NCI-H1417 treated with DMSO at 0.1 percent for 48 hours (cell line): ENCODE measurements at places on chromosomes 5 and 9.
A peak's percentile ranks its signal among the peaks of the same experiment; 100 is the strongest.

DNA sequence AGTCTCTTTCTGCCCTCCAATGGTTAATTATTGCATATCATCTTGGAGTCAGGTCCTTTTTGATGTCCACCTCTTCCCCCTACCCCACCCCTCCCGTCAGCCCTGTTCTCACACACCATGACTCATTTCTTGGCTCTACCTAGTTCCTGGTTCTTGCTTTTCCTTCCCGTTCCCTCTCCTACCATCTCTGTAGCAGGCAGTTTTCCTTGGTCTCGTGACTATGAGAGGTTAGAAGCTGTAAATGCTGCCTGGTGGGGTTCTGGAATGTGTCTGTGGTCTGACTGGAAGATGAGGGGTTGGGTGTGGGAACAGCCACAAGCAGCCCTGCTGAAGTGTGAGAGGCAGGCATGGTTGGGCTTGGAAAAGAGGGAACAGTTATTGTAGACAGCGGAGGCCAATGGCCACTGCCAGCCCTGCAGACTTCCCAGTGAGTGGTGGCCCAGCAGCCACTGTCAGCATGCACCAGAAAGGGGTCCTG, 18.2 kb downstream of the SLC22A5 start:
- no peak for DNase-seq

DNA sequence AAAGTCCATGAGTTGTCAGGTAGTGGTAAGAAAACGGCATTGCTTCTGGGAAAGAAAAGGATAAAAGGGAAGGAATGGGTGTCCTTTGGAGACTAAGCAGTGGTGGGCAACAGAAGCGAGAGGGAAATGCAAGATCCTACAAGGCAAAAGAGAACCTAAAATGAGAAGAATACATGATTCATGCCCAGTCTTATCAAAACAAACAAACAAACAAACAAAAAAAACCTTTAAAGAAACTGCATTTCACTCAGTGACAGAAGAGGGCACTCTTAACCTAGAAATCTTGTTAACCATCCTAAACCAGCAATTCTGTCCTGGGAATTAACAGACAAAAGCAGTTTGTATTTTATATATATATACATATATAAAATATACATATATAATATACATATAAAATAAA, 88.5 kb downstream of the SUSD1 start:
- peak; percentile 32 for DNase-seq

DNA sequence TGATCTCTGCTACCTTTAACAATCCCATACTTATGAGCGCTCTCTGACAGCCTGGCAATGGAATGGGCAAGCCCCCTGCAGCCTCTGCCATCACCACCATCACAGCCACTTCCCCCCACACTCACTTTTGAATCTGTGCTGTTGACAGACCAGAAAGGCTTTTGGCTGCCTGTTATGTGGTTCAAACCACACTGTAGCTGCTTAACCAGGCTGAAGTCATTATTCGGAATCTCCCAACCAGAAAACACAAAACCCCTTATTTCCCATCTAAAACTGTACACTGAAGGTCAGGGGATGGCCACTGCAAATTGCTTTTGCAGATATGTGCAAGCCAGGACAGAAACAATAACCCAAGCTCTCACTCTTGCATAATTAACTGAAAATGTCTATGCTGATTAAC, 35.8 kb downstream of the PTCH1 start:
- DNase-seq, result no peak

DNA sequence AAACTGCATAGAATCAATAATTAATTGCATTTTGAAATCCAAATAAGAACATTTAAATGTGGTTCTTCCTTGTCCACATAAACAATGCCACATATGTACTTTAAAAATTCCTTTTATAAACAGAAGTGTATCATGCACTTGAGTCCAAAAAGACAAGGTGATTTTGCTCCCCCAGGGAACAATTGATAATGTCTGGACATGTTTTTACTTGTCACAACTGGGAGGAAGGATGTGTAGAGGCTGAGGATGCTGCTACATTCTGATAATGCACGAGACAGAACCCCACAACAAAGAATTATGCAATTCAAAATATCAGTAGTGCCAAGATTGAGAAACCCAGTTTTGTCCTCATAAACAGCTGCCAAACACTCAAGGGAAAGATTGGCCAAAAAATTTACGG, 181.1 kb upstream of the ISL1 start:
- no peak for DNase-seq

GRCh38 chr5:143887903-143888665, 76.1 kb downstream of the HMHB1 start:
- DNase-seq, result no peak

GRCh38 chr9:83281306-83282255, 218.6 kb upstream of the RASEF start:
- no peak for DNase-seq

- no peak for DNase-seq
These were observed 93.9 kb downstream of the GCNT1 start for GRCh38 chr9:76552751-76553455.

DNA sequence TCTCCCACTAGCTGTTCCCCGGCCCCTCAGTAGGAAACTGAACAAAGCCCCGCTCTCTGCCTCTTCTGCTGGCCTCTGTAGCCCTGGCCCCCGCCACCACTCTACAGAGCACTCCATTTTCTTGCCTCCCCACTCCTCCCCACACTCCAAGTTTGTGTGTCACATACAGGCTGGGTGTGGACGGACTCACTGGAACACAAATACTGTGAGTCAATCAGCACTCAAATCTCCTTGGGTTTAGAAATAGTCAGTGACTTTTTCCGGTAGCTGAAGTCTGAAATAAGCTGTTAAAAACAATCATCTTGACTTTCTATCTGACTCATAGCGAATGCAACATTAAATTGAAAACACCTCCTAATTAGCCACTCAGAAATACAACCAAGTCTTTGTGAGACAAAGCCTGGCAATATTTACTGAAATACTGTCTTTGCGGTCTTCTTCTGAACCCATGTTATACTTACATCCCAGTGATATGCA, 122.5 kb downstream of the LHFPL2 start:
- DNase-seq, result no peak

DNA sequence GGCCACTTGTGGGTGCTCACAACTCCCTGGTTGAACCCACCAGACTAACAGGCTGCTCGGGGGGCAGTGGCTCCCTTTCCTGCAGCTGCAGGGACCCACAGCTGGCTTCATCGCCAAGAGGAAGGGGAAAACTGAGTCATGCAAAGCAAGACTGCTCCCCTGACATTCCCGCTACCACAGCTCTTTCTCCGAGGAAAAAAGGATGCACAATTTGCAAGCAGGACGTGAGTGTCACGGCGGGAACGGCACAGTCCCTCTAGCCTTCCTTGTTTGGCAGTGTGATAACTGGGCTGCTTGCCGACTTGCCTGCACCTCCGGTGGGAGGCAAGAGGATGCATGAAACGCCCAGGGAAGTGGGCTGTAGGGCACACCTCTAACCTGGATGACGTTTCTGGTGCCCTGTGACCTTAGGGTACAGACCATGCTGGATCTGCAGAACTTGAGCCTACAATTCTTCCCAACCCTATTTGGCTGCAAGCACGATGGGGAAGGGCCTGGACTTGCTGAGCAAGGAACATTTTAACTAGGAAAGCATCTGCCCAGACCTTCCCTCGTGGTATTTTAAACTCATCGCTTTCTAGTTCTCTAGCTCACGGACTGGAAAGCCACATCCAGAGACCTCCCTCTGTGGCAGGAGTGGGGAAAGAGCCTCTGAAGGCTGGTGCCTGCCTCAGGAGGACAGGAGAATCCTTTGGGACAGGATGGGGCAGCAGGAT, 7.8 kb downstream of the SH3PXD2B start:
- no peak for DNase-seq

GRCh38 chr5:115455301-115455707, 89.3 kb downstream of the FEM1C start:
- no peak for DNase-seq

DNA sequence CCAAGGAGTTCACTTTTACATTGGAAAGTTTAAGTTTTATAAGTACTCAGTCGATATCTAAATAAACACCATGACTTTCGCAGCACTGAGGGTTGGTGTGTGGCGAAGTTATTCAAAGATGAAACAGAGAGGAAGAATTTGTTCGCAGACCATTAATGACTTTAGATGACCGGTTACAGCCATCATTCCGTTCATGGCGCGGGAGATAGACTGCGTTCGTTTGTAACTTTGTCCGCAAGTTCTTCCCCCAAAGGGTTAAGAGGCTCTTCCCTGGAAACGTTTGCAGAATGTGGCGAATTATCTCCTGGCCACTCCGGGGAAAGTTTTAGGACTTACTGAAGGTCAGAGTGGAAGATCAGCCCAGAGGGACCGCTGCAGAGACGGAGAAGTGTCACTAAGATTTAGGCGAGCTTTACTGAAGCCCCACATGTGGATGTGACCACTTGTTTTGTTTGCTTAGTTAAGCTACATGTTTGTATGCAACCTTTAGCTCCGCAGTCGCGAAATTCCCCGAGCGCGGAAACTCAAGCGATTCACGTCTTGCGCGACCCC, 2.2 kb upstream of the FOXD1 start:
- DNase-seq, result no peak

- no peak for DNase-seq
These were observed 10.9 kb upstream of the ZNF366 start for GRCh38 chr5:72518001-72518683.

DNA sequence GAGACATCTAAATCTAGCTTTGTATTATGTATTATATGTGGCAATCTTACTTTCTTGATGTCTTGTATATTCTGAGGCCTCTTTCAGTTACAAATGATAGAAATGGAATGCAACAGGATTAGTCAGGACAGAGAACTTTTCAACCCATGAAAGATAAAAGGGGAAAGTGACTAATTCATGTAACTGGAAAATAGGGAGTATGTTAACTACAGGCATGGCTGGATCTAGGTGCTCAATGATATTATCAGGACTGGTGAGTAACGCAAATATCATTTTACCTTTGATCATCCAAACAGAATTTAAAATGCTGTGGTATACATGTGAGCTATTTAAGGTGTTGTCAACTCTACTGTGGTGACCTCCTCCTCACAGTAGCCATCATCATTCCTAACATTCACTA, 215.7 kb upstream of the GLRA1 start:
- DNase-seq, result no peak

DNA sequence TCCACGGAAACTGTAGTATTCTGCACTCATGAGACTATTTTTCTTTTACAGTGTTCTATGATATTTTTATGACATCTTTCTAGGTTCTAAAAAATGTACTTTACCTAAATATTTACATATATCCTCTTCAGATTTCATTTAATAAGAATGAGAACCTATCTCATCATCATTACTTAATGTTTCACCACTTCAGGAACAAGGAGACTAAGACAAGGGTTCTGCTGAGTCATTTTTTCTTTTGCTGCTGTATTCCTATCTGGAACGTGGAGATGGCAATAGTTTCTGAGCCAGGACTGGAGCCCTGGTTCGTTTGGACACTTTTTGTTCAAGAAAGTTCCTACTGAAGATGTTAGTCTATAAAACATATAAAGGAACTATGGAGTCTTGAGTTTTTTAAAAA, 258.2 kb upstream of the MAP3K1 start:
- DNase-seq, result no peak

- DNase-seq, result no peak
These were observed 506.9 kb downstream of the ZNF608 start for GRCh38 chr5:124239572-124239971.

- no peak for DNase-seq
These were observed 121.7 kb downstream of the ANKRD18B start for GRCh38 chr9:33645706-33646105.

- no peak for DNase-seq
These were observed 17.1 kb downstream of the RGS3 start for GRCh38 chr9:113480612-113481011.

DNA sequence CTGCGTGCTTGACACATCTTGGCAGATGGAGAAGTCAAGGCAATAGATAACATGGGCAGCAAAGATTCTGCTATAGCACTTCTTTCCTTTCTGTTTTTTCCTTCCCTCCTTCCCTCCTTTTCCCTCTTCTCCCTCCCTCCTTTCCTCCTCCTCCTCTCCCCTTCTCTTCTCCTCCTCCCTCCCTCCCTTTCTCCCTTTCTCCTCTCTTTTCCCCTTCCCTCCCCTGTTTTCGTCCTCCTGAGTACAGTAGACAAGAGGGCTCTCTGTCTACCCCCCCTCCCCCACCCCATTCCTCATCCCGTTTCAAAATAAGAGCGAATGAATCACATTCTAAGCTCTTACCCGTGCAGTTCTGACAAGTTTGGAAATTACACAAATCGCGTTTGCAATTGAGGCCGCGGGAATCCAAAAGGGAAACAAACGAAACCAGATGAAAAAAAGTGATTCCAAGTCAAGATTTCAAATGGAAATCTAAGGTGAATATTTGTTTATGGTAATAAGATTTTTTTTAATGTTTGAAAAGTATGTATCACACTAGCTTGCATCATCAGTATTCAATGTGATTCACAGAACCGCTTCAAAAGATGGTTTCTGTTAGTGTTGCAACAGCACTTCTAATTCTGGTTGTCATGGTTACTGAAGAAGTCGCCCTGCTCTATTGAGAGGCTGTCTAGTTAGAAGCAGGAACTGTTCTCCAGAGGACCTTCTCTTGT, 1.3 kb downstream of the NIM1K start:
- DNase-seq, result no peak

DNA sequence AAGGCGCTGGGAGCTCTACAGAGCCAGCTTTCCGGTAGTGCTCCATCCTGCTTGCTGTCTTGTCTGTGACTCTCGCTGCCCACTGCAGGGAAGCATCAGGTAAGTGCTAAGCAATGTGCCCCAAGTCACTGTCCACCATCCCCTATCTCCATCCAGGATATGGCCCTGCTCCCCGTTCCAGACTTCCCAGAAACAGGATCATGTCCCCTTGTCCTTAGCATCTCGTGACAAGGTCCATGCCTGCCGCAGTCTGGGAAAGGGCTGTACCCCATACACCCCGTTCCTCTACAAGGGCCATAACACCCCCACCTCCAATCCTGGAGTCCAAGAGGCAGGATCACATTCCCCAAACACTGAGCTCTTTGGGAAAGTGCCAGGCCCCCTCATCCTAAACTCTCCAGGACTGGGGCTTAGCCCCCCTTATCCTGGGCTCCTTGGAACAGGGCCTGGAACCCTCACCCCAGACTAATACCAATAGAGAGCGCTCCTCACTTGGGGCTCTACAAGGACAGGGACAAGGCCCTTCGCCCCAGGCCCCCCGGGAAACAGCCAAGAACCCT, 566 bp downstream of the RPP25L start:
- no peak for DNase-seq

- no peak for DNase-seq
These were observed 198.9 kb downstream of the CYLC2 start for GRCh38 chr9:103193992-103194391.

DNA sequence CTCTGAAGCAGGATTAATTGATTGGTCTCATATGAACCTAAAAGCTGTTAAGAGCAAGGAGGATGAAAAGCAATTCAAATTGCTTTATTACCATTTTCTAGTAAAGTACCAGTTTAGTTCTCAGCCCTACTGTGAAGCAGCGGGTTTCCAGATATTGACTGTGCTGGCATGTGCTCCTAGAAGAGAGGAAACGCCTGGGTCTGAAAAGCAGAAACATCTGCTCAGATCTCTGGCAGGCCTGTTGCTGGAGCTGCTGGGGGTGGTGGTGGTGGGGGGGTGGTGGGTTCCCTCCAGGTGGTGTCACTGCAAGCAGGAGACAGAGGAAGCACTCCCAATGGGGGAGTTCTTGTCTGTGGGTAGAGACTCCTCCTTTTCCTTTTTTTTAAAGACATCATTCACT, 105.5 kb upstream of the ZNF462 start:
- DNase-seq, result no peak

- DNase-seq, result no peak
These were observed 65.6 kb downstream of the COL5A1 start for GRCh38 chr9:134707031-134707680.
